ENCODE measurements at places on chromosomes 5 and 9.

GRCh38 chr5:95930141-95930930, 31.3 kb downstream of the ELL2 start:
- no peak for DNase-seq

DNA sequence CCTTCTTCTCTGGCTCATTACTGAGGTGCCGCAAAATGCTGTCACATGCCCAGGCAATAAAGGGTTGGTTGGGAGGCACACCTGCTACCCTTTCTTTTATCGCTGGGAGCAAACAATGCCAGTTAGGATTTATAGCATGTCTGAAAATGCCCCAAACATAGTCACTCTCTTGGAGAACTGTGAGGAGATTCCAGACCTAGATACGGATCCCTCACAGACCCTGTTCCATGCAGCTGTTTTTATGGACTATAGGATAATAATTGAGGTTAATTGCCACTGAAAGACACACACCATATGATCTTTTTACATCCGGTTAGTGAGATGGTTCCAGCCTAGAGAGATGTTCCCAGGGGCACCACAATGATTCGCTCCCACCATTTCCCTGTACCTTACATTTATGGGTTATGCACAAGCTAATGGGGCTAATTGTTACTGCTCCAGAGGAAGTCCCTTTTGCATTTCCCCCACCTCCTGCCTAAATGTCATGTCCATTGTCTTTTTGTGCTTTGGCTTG, 318.1 kb downstream of the PIK3R1 start:
- DNase-seq, result no peak

- DNase-seq, result no peak
Measured at GRCh38 chr5:178671602-178672144, 44.8 kb upstream of the CLK4 start.

DNA sequence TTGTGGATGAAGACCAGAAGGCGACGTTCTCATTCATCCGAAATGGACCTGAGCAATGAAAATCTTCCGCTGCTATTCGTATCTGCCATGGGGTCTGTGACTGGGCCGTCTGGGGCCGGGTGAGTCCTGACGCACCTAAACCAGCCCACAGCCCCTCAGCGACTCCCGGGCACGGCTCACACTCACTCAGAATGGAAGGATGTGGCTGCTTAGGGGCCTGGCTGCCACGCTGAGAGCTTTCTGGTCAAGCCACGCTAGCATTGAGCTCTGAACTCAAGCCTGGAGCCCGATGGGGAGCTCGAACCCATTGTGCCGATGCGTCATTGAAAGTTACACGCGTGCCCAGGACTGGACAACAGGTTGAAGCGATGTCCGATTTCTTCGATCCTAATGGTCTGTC, 97.8 kb downstream of the MRPL36 start:
- no peak for DNase-seq

DNA sequence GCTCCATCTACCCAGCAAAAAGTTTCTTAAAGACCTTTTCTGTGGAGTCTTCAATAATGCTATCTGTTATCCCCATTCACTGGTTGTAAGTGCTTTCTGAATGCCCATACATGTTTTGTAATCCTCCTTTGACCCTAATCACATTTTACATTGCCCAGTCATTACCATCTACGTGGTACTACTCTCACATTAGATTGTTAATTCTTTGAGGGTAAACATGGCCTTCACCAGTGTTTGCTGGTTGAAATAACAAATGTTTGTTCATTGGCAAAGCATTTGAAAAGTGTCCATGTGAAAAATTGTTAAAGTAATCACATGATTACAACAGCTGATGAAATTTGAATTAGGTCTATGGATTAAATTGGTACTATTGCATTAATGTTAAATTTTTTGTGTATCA, 31.8 kb downstream of the MEGF10 start:
- DNase-seq, result no peak

GRCh38 chr5:124909734-124910133, 163.3 kb upstream of the ZNF608 start:
- DNase-seq, result no peak

- no peak for DNase-seq
Measured at GRCh38 chr9:19975499-19975898, 186.7 kb upstream of the SLC24A2 start.

DNA sequence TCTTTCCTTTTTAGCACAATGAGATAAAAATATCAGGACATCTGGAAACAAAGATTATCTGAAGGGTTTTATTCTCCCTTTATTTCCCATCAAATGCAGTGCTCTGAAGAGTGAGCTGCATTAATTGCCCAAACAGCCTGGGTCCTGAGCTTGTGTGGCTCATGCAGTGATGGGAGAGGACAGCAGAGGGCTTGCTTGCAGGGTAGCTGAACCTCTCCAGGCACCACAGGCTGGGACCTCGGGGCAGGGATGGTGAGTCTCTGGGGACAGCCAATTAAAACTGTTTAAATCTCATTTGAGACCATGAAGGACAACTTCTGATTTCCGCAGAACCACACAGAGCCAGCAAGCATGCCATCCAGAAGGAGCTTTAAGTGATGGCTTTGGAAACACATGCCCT, 71.2 kb downstream of the PLAC8L1 start:
- no peak for DNase-seq

GRCh38 chr5:96943799-96944198, 7.9 kb downstream of the LNPEP start:
- DNase-seq, result no peak

DNA sequence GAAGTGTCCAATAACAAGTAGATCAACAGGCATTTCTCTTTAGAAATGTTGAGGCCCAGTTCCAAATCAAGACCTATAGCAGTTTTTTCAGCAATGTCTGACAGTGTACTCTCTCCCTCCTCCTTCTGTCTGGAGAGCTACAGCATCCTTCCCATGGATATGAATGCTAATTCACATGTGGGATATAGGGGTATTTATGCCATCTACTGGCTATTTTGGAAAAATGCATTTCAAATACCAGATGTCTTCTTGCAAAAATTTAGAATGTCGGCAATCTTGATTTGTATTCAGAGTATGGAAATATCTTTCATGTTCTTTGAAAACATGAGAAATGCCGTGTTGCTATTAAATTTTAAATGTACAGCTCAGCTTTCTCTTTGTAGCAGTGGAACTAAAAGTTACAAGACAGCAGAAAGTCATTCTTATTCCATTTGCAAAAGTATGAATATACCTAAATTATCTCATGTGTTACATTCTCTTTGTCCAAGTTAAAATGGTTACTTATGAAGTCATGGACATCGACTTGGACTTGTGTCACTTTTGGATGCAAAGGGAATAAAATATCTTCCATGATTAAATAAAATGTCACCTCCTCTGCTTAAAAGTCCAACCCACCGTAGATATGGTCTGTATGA, 647.8 kb downstream of the TAF11L14 start:
- DNase-seq, result peak; percentile 4

DNA sequence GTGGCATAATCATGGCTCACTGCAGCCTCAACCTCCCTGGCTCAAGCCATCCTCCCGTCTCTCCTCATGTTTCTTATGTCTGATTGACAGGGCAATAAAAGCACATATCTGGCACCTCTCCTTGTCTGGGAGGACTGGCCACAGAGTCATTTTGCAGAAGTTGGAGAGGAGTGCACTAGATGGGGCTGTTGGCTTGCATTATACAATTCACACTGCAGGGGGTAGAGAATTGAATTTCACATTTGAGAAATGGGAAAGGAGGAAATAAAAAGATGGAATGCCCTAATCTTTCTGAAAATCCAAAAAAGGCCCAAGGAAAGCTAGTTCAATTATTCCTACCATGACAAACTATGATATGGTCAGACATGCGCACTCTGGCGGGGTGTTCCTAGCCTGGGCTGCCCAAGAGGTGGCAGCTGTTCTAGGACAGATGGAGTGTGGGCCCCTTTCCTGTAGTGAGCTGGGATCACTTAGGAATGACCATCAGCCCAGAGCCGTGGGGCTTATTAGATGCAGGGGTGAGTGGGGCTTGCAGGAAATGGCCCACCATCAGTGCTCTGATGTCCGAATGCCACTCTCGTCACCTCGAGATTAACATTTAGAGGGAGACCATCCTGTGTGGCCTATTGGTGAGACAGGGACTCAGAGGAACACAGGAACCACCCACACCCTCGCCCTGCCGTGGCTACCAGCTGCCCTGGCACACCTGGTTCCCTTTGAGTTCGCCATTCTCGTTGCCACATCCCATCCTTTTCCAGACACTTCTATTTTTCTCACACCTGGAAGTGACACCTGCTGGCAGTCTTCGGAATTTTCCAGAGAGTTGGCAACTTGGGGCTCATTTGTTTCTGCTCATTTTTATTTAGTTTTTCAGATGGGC, 21.8 kb upstream of the ANKRD18A start:
- DNase-seq, result no peak

GRCh38 chr9:34551751-34552605, 29.2 kb upstream of the ENHO start:
- DNase-seq, result no peak

- no peak for DNase-seq
Measured at GRCh38 chr9:128343855-128344254, 3.5 kb downstream of the SLC27A4 start.

DNA sequence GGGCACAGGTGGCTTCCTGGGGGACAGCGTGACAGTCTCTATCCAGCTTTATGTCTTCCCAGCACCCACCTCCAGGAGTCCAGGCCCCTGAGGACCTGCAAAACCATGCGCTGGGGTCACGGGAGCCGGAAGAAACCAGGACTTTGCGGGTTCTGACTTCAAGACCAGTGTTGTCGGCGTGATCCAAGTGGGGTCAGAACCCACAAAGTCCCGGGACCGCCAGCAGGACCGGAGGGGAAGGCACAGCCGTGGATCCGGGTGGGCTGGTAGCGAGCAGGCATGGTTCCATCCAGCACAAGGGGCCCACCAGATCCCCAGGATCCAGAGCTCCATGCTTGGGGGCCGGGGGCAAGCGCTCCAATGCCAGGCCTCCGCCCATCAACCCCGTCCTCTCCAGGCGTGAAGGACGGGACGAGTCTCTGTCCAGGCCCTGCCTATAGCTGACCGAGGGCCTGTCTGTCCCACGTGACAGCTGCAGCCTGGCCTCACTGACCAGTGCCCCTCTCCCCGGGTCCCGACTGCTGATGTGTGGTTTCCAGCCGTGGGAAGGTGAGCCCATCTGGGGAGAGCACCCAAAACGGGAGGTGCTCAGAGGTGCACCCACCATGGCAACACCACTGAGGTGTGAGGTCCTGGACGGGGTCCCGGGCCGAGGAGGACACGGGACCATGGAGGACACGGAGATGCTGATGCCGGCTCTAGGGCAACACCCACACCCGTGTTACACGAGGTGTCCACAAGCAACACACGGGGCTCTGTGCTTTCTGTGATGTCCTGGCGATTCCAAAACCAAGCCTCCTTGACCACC, 48.9 kb downstream of the SLC12A7 start:
- DNase-seq, result no peak

DNA sequence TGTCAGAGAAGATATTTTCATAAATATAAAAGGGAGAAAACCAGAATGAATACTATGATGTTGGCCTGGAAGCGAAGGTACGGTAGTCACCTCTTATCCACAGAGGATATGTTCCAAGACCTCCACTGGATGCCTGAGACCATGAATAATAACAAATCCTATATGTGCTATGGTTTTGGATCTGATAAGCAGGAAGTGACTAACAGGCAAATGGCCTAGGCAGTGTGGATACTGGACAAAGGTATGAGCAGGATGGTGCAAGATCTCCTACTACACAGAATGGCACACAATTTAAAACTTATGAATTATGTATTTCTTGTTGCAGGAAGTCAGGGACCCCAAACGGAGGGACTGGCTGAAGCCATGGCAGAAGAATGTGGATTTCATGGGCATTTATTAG, 48.2 kb downstream of the ADAMTS12 start:
- DNase-seq, result no peak

DNA sequence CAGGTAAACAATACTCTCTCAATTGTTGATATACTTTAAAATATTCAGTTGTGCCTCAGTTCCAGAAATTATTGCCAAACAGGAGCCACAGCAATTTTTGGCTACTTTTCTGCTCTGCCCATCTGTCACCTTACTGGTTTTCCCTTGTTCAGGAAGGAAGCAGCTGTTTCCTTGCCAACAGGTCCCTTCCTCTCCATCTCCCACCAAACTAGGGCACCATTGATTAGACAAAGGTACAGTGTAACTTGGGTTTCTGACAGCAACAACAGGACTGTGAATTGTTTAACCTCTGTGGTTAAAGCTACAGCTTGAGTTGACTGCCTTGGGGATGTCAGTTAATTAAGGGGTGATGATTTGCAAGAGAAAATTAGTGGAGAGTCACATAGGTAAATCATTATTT, 76.9 kb downstream of the PIP5K1B start:
- no peak for DNase-seq

GRCh38 chr9:34437006-34437925, 21.1 kb downstream of the FAM219A start:
- DNase-seq, result peak; percentile 74

DNA sequence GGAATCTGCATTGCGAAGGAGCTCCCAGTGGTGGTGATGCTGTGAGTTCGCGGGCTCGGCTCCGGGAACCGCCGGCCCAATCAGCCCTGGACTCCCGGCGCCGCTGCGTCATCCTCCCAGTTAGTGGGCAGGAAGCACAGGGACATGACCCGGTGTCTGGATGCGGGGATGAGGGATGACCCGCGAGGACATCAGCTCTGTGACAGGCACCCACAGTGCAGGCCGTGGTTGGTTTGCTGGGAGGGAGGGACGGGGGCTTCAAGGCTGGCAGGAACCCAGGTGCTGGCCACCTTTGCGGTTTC, 996 bp downstream of the NXNL2 start:
- no peak for DNase-seq

DNA sequence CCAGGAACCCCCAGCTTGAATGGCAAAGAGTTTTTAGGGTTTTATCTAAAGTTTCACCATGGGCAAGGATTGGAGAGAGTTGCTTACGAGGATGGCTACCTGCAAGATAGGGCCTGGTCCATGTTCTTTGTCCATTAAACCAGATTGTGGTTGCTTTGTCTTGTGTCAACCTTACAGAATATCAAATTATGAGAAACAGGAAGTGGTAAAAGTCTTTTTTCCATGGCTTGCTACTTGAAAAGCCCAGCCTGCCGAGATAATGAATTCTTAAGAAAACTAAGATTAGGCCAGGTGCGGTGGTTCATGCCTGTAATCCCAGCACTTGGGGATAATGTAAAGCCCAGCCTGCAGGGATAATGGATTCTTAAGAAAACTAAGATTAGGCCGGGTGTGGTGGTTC, 24.4 kb downstream of the ZNF474 start:
- DNase-seq, result no peak

DNA sequence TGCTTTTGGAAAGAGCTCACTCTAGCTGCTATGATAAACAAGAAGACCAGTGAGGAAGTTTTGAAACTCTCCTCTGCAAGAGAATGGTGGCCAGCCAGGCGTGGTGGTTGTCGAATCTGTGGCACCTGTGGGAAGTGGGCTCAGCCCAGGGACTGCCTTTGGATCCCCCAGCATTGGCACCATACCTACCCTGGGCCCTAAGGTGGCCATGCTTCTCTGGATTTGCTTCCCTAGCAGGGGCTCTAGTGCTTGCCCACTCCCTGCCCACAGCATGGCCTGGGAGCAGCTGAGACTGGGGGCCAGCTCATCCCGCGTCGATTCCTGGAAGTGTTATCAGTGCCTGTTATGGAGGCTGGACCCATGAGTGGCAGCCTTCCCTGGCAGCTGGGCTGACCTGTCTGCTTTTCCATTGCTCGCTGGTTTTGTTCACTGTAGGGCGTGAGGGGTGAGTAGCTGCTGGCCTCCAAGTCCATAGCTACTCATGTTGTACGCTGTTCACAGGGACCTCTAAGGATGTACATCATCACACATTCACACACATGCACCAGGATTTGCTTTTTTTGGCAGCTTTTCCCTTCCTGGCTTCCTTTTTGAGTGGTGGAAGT, 2.3 kb downstream of the SLC22A4 start:
- no peak for DNase-seq

All from germinal center (tissue), 1 donor.